ENCODE measurements at places on chromosomes 16 and 17.

- no peak for DNase-seq
Measured at GRCh38 chr17:70127221-70127873, 42.0 kb upstream of the KCNJ2 start.

GRCh38 chr16:19696328-19696727, 21.7 kb downstream of the KNOP1 start:
- no peak for DNase-seq

DNA sequence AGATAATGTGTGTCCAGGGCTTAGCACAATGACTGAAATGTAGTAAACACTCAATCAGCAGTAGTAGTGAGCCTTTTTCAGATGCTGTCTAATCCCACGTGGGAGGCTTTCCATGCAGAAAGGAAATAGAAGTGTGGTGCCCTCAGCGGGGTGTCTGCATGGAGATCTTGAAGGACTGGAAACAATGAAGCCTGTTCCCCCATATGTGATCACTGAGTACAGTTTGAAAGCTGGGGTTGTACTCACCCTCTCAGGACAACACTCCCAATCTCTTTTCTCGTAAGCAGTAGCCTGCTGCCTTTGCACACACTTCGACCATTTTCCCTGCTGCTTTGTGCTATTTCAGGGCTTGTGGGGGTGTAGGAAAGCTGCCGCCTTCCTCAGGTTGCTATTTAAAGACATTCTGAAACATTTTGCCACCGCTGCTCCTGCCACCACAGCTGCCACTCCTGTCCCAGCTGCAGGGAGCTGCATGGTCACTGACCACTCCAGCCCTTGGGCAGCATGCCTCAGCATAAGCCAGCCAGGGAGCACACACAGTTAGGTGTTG, 40.6 kb upstream of the HAS3 start:
- DNase-seq: no peak

- peak; percentile 7 for DNase-seq
Measured at GRCh38 chr17:34146440-34147043, 108.5 kb upstream of the CCL2 start.

GRCh38 chr17:44776628-44777393, 18.0 kb downstream of the ADAM11 start:
- DNase-seq: no peak

- DNase-seq: no peak
Measured at GRCh38 chr17:79623786-79624717, 13.2 kb upstream of the RBFOX3 start.

GRCh38 chr17:149897-150584, 12.7 kb downstream of the SCGB1C2 start:
- no peak for DNase-seq

DNA sequence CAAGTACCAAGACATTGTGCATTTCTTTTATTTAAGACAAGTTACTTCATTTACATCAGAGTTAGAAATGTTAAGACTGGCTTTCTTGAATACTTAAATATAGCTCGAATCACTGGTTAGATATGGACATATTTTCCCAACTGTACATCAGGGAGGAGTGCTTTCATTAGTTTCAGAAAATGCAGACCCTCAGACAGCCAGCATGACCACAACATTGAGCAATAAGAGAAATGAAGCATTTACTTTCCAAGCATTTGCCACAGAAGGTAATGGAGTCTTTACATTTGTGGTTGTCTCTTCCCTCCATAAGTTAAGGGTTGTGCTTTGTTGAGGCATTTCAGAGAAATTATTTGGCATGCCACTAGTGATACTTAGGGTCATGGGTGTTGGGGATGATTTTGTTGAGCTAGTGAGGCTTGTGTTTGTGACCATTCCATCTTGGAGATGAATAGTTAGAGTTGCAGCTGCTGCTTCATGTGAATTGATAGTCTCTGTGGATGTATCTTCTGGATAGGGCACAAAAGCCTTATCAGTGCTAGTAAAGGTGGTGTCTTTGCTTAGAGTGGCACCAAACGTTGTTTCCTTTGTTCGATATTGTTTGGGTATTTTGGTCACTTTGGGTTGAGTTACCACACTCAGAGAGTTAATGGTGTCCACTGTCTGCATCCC, 2.1 kb downstream of the OMG start:
- peak; percentile 74 for DNase-seq

- no peak for DNase-seq
Measured at GRCh38 chr16:65342231-65342866, 220.5 kb upstream of the CDH11 start.

DNA sequence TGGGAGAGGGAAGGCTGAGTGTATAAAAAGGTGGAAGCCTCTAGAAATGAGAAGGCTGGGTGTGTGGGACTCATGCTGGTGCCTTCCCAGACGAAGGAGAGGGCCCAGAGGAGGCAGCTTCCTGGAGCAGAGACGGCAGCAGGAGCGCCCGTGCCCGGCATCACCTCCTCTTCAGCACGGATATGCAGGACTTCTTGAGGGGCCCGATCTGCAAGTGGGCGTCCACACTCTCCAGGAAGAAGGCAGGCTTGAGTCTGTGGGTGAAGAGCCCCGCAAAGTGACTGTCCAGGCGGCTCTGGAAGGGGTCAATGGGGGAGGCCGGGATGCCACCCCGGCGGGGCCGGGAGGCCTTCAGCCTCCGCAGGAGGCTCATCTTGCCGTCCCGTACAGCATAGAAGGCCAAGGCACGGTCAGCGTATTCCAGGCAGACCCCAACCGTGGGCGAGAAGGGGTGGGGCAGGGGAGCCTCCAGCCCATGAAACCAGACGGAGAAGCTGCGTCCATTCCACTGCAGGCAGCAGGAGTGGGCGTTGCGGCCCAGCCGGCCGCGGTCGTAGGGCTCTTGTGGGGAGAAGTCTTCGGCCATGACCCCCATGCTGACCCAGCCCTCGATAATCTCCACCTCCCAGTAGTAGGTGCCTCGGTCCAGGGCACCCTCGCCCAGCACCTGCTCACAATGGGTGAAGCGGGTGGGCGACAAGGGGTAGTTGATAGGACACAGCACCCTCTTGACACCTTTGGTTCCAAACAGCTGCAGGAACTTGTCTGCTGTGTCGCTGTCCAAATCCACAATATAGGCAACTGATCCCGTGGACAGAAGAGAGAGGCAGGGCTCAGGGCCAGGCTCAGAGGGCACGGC, 3.8 kb downstream of the TRIM47 start:
- DNase-seq: no peak
